Activated T-helper 1 cell treated with anti-CD3 and anti-CD28 coated beads, Interleukin-2, amount 50 U/mL, for 16 hours (primary cell): ENCODE measurements at places on chromosomes 7 and 10.

DNA sequence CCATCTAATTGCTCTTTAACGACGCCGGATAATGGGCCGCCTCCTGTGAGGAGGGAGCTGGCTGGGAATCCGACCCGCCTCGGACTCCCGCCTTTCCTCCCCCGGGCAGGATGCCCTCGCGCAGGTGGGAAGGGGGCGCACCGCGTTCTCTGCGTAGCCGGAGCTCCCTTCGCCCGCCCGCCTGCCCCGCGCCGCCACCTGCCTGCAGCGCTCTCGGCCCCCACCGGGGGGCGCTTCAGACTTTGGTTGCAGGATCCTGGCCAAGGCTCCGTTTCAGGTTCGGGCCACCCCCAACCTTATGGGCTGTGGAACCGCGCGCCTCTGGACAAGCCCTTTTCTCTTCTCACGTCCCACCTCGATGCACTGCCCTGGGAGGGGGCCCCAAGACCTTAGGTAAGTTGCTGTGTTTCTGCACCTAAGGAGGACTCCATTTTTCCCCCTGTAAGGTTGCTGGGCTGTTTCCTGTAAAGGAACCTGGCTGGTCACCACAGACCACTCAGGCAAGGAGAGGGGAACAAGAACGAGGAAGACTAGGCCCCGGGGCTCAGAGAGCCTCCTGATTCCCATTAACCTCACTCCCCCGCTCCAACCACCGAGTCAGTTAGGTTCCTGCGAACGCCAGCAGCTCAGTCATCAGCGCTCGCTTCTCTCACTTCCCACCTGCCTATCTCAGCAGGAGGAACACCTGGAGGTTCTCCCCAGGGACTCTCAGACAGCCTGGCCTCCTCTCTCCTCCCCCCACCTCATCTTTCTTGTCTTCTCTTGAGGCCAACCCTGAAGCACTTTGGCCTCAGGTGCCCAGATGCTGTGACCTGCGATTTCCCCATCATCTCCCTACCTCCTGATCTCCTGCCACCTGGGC, 11.3 kb upstream of the KAZALD1 start:
- DNase-seq = peak; percentile 66

GRCh38 chr7:2295936-2296620, 18.2 kb downstream of the SNX8 start:
- DNase-seq = no peak

- DNase-seq = peak; percentile 48
Measured at GRCh38 chr7:99312316-99313203, 13.1 kb upstream of the ARPC1A start.

DNA sequence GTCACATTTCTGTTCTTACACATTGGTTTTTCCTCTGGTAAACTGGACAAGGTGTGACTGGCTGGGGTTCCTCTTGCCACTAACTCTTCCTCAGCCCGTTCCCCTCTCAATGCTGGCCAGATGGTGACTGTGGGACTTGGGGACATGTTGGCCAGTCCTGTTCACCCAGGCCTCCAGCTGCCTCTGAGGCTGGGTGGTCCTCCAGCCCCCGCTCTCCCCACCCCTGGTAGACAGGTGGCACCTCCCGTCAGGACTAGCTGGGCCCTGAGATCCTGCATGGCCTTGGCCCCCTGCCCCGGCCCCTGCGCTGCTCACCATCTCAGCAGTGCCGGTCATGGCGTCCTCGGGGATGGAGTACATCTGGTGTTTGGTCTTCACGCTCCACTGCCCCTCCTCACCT, 10.8 kb upstream of the MYL7 start:
- no peak for DNase-seq

DNA sequence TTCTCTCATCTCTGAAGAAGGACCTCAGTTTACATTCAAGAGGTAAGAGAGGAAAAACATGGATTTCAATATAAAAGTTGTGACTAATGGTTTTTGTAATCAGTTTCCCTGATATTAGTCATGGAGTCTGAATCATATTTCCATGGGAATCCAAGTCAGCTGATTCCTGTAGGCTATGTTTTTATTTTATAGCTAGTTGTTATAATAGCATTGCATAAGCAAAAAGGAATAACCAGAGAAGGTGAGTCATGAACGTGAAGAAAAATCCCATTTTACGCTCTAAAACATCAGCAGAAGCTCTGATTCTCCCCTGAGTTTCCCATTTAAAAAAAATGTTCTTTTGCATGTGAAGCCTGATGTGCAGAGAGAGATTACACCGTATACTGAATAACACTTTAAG, 299.3 kb downstream of the SFMBT2 start:
- DNase-seq = no peak
